Psoas muscle (tissue), 8 donors: ENCODE measurements at places on chromosomes 7 and 10. TPM values are rescaled to one million over a fixed set of nuclear protein-coding genes. Genes with fewer than 3 reads are reported as not detected.

The HOXA3 gene
- 3.6 TPM for total RNA-seq

DNA sequence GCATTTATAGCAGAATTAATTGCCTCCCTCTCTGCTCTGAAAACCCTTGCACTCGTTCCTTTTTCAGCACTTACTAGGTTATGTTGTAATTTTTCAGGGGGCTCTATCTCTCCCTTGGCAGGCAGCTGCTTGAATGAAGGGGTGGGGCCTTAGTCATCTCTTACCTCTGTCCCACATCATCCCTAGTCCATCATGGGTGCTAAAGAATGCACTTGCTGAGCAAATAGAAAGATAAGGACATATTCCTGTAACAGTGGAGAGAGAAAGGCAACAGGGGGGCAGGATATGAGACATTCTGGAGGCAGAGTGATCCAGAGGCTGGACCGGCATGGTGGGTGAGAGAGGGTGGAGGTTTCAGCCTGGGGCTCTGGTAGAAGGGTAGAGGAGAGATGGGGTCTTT, 60.0 kb downstream of the MINDY4 start:
- no peak for DNase-seq

The ZP3 gene
- not detected for total RNA-seq

DNA sequence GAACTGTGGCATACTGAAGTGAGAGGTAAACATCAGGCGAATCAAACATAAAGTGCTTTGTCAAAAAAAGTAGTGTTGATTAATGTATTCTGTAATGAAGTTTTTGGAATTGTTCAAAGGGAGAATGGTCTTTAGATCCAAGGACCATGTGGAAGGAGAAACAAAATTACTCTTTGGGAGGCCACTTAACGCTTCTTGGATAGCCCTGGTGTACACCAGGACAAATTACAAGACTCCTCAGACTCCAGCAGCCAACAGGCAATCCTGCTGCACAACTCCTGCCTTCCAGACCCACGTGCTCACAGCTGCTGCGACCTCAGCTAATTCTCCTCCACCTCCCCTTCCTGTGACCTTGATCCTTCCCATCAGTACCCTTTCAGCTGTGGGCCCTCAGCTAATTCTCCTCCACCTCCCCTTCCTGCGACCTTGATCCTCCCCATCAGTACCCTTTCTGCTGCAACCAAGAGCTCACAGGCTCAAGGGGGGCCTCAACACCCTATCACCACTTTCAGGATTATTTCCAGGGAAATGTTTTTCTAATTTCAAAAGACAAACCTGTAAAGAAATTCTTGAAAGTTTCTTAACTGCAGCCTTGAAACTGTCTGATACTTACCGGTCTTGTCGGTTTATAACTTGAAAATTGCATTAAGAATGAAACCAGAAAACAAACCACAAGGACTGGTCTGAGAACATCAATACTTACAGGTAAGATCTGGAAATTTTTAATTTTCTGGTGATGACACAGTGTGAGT, 29.7 kb upstream of the DDC start:
- DNase-seq, result no peak

DNA sequence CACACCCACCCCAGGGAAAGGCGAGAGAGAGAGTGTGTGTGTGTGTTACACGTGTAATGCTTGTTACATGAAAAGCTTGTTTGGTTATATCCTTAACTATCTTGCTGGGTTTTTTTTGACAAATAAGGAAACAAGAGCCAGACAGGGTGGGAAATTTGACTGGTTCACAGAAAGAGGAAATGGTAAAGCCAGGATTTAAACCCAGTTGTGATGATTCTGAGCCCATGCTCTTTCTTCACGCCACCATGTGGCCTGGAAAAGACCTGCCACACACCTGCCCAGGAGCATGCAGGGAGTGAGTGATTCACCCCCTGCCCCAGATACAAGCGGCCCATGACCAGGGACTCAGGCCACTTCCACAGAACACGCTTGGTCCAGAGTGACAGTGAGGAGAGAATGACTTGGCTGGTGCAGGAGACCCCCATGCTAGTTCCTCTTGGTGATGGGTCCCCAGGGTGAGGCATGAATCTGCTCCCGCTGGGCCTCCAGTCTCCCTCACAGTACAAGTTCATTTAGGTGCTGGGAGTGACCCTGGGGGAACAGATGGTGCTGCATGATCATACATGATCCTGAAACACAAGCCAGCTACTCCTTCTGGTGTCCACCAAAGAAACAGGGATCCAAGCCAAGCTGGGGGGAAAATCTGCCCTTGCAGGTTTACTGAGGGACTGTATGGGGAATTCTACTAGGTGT, 21.0 kb upstream of the EIF5AL1 start:
- DNase-seq, result no peak

- DNase-seq, result no peak
Observed at GRCh38 chr7:74220229-74220628, 10.4 kb downstream of the LAT2 start.

DNA sequence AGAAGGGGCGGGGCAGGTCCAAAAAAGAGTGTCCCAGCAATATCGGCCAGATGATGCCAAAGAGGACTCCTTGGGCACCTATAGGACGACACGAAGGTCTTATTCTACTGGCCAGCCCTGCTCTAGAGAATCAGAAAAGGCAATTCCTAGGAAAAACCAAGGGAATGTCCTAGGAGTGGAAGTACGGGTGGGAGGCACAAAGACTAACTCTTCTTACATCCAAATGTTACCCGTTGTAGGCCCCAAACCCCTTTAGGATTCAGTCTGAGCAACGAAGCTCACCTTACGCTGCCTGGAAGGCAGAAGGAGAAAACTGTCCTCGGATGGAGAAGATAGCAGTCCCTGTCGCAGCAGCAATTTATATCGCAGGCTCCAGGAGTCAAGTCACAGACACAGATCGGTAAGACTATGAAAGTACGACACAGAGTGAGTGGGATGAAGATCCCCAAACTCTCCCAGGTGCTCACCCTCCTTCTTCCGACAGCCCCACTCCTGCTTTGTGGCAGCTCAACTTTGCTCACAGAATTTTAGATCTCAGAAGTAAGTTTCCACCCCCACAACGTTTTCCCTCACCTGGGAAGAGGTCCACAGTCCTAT, 558 bp downstream of the TCTN3 start:
- DNase-seq, result no peak

The SLC26A3 gene
- not detected for total RNA-seq

The TMEM270 gene
- total RNA-seq, result not detected

The THSD7A gene
- total RNA-seq, result 0.84 TPM

GRCh38 chr10:35089611-35090161, 455 bp downstream of the CUL2 start:
- peak; percentile 13 for DNase-seq

DNA sequence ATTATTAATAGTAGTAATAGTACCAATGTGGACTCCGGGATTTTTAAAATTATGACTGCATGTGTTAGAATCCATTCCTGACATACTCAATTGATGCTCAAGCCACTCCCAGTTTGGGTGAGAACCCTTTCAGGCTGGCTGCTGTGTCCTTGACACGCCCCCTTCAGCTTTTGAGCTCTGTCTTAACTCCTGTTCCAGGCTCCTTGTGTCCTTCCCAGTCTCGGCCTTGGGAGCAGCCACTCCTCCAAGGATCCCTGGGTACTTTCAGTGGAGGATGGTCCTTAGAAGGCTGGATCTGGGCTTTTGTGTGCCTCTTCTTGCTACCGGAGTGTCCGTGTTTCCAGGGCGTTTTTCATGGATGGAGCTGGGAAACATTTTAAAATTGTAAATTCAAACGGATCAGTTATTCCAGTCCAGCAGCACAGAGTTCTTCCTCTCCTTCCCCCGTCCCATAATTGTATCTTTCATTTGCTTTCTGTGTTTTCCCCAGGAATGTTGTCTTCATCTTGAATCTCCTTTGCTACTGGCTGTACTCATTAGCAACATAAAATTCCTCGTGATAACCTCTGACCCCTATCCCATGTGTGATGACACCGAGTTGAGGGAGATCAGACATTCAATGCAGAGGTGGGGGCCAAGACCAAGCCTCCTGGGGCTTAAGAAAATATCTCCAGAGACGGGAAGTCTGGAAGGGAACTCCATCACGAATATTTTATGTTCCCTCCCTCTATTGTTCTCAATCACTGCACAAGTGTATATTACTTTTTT, 40.0 kb upstream of the PFKFB3 start:
- DNase-seq, result no peak

DNA sequence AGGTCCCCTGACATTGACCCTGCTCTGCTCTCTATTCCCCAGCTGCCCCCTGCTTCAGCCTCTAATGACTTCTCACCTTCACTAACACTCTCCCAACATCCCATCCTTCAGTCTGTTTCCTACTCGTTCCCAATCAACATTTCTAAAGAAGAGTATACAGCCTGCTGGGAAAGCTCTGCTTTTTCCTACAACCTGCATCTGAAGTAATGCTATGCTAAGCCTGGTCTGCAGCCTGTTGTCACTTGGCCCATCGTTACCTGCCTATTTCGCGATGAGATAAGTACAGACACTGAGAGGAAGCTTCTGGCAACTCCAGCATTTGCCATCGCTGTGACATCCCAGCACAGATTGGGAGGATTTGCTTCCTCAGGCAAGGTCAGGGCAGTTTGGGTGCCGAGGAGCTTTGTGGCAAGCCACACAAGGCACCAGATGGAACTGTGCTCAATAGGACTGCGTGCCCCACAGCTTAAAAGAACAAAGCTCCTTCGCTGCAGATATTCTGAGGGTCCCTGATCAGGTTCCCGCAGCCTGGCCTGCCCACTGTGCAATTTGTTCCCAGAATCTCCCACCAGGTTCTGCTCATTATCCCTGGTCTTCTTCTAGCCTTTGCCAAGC, 51.4 kb downstream of the PKD1L1 start:
- DNase-seq, result no peak

- no peak for DNase-seq
Observed at GRCh38 chr7:38049679-38050078, 128.4 kb upstream of the STARD3NL start.

GRCh38 chr10:73894245-73894971, 16.5 kb upstream of the PLAU start:
- DNase-seq, result no peak

- peak; percentile 97 for DNase-seq
Observed at GRCh38 chr7:140696024-140696679, 356 bp upstream of the NDUFB2 start.

The ELAPOR2 gene
- 15.9 TPM for total RNA-seq

- DNase-seq, result no peak
Observed at GRCh38 chr7:6246251-6246917, 26.0 kb downstream of the CYTH3 start.

The PRKG1 gene
- total RNA-seq, result 46.0 TPM

- DNase-seq, result no peak
Observed at GRCh38 chr10:10911035-10911434, 106.6 kb upstream of the CELF2 start.

- no peak for DNase-seq
Observed at GRCh38 chr10:99535764-99536337, 3.1 kb downstream of the NKX2-3 start.
